ENCODE measurements at places on chromosomes 4 and X.

GRCh38 chr4:26558166-26558895, 25.6 kb upstream of the TBC1D19 start:
- DNase-seq, result no peak

GRCh38 chr4:162891788-162892707, 274.6 kb downstream of the NAF1 start:
- DNase-seq, result peak; percentile 58

DNA sequence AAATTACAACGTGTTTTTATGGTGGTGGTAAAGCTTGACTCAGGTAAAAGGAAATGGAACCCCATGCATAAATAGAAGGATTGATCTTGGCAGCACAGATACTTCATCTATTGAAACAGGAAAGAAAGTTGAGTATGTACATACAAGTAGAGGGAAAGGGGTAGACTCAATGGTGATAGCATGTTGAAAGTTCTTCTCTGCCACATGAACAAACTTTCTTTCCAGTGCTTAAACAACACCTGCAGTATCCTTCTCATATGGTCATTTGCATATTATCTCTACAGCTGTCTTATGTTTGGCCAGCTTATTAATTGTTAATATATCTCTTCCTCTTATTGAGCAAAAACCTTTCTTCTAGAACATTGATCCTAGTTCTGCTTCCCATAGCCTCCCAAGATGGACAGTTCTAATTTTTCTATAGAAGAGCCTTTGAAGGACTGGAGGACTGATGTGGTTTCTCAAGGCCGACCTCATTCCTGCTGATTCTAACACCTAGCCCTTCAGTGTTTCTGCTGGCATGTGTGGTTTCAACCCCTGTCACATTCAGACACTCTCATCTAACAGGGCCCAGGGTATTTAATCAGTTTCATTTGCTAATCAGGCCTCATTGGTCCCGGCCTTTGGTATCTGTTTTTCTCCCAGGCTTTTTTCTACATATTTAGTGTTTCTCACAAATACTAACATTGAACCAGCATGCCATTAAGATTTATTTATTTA, 108.1 kb upstream of the SPRY1 start:
- DNase-seq, result no peak

DNA sequence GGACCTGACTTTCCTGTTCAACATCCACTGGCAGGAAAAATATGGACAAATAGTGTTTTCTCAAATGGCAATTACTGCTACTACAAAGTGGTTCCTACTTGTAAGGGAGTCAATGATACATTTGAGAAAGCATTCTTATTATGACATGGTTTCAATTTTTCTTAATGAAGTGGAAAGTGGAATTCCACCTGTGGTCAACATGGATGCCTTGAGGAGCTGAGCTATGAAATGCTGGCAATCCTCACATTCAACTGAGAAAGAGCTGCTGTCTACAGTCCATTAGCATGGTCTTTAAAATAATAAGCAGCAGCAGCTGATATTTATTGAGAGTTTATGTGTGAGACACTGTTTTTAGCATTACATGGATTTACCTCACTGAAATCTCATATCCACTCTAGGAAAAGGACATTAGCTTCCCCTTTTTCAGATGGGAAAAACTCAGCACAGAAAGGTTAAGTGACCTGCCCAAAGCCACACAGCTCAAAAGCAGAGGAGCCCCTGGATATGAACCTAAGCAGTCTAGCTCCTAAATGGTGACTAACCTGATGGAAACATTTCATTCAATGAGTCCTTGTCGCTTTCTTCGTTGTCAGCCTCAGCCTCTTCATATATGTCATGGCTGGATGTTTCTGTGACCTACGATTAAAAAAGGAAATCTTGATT, 29.2 kb downstream of the MAP7D3 start:
- no peak for DNase-seq

DNA sequence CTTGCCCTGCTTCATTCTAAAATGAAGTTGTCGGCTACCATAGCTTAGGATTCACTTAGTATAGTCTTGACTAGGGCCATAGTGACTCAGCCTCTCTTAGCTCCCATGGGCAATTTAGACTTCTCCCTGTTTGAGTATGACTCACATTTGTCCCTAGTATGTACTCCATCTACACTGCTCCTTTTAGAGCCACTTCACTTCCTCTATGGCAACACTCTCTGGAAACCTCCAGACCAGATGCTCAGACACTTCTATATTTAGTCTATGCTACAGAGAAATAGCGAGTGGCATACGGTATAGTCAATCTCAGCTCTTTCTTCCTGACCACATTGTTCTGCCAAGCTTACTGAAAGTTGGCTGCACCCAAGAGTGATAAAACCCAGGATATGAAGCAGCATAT, 11.2 kb downstream of the MEPE start:
- no peak for DNase-seq

- no peak for DNase-seq
Observed at GRCh38 chr4:11732155-11732554, 303.5 kb upstream of the HS3ST1 start.

- DNase-seq, result no peak
Observed at GRCh38 chr4:14404730-14405129, 597.6 kb upstream of the CPEB2 start.

GRCh38 chr4:75514949-75515612, 808 bp downstream of the THAP6 start:
- peak; percentile 21 for DNase-seq

GRCh38 chr4:102328045-102328444, 17.2 kb downstream of the SLC39A8 start:
- no peak for DNase-seq

DNA sequence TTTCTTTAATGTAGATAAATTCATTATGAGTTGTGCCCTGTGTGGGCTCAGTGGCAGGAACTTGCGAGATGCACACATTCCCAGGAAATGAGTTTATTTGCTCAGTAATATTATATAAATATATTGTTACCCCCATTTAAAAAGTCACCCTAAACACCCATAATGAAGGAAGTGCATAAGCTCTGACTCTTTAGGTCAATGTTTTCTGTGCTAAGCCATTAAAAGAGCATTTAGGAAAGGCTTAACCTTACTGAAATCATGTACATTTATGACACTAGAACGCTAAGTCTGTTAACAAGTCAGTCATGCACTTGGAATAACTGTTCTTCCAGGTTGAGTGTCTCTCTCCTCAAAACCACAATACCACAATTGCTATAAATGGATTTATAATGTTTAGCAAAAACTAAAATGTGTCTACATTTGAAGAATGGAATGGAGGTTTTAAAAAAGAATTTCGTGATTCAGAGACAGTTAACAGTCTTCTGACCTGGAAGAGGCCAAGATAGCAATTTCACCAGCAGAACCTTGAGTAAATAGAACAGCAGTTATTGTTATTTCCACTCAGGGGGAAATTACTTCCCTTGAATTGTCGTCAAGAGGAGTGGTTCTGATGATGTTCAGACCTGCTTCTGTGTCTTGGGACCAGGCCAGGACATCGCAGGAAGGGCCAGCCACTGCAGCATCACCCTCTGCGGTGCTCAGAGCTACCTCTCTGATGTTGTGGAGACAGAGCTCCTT, 91.1 kb upstream of the VEGFC start:
- DNase-seq, result no peak

GRCh38 chr4:128031756-128032384, 29.2 kb upstream of the LARP1B start:
- DNase-seq, result no peak

DNA sequence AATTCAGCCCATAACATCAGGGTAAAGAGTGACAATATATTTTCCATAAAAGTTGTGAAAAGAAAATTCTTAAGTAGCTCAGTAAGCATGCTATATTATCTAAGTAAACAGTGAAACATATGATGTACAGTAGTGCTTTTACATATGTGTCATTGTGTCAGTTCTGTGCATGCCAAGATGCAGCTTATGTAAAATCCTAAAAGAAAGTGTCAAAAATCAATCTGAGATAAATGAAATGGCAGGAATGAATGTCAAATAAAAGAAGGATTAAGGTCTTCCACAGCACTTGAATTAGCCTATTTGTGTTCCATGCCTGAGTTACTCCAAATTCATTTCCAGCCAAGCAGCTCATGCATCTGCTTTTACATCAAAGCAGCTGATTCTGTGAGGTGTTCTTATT, 452.7 kb upstream of the HS3ST1 start:
- DNase-seq, result no peak

- DNase-seq, result no peak
Observed at GRCh38 chr4:142752202-142752786, 93.8 kb downstream of the INPP4B start.

DNA sequence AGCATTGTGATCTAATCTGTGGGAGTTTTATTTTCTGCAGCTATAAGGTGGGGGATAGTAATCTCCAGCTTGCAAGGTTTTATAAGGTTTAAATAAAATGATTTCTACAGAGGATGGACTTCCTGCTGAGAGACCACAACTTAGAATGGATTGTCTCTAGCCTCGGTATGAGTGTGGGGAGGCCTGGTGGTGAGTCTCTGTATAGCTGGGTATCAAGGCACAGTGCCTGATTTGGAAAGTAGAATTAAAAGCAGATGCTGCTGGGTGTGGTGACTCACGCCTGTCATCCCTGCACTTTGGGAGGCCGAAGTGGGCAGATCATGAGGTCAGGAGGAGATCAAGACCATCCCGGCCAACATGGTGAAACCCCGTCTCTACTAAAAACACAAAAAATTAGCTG, 162.0 kb upstream of the GATB start:
- DNase-seq, result no peak

DNA sequence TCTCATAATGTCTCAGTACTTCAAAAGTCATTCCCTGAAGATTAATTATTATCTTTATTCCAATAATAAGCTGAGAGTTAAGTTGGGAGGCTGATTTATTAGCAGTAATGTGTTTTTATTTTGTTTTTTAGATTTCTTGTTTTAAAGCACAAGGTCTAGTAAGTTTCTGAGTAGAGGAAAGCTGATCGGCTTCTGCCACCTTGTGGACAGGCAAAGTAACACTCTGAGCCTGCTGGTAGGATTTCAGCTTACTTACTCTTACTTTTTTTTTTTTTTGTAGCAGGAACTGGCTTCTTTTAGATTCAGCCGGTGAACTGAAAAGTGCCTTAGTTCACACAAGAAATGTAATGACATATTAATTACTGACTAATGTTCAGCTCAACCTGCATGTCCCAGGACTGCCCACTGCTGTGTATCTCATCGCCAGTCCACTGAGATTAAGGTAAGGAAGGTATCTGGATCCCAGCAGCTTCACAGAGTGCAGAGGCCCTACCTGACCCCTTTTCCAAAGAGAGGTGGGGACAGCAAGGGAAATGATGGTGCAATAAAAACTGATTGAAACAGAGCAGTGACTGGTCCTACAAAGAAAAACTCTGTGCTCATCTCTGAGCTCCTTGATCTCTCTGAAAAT, 126.5 kb downstream of the ADGRA3 start:
- peak; percentile 71 for DNase-seq

GRCh38 chr4:127622921-127623796, 9.6 kb upstream of the INTU start:
- peak; percentile 81 for DNase-seq

- no peak for DNase-seq
Observed at GRCh38 chr4:152072001-152072485, 311.2 kb upstream of the GATB start.

GRCh38 chrX:139842326-139843185, 90.3 kb downstream of the ATP11C start:
- DNase-seq, result no peak

GRCh38 chr4:41320786-41321185, 64.1 kb downstream of the UCHL1 start:
- DNase-seq, result no peak

DNA sequence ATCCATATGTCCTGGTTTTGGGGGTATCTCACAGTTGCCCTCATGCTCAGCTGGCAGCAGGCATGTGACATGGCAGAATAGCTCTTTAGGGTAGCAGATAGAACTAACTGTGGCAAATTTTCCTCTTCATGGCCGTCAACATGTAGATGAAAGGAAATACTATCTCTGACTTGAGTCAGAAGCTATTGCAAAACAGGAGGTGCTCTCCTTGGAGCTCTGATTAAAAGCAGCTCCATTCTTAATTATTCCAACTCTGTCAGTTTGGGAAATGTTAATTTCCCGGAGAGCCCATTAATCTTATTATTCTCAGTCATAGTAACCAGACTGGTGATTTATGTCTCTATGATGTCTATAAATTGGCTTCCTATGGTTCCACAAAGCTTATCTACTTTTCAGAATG, 18.2 kb downstream of the IL13RA1 start:
- no peak for DNase-seq

GRCh38 chr4:2163311-2163821, 78.6 kb downstream of the HAUS3 start:
- DNase-seq, result no peak

GRCh38 chr4:114603497-114603896, 4.9 kb downstream of the UGT8 start:
- DNase-seq, result no peak

- no peak for DNase-seq
Observed at GRCh38 chrX:15946783-15947580, 92.4 kb upstream of the AP1S2 start.

- peak; percentile 89 for DNase-seq
Observed at GRCh38 chr4:5890063-5890727, 2.7 kb downstream of the CRMP1 start.

DNA sequence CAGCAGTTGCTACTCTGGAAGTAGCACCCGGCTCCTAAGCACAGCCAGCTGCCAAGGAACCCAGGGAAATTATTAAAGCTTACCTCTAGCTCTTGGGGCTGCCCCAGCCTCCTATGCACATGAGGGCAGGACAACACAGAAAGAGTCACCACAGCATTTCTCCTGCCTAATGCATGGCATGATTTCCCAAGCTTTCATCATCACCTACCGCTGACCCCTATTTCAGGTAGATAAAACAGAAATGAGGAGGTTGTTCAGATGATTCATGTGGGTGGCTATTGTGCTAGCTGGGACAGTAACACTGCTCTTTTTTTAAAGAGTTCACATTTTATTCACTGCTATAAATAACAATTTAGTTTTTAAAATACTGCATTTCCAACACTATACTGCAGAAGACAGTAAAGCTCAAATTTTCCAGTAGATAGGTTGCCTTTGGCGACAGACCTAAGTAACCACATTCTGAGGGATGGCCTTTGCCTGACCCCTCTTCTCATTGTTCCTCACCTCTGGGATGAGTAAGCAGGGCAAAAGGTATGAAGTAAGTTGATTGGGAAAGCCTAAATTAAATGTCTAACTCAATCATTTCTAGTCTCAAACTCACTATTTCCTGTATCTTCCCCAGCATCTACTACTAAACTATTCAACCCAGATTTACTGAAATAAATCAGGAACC, 16.7 kb downstream of the CASK start:
- DNase-seq, result no peak

DNA sequence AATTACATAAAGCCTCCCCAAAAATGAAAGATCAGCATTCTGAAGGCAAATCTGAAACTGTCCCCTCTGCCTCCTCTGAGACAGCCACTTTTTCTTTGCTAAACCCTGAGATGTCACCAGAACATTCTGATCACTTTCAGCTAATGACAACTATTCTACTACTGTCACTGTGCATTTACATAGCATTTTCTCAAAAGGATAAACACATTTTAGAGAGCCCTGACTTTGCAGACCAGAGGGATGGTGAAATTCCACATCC, 72.1 kb downstream of the GATB start:
- no peak for DNase-seq

DNA sequence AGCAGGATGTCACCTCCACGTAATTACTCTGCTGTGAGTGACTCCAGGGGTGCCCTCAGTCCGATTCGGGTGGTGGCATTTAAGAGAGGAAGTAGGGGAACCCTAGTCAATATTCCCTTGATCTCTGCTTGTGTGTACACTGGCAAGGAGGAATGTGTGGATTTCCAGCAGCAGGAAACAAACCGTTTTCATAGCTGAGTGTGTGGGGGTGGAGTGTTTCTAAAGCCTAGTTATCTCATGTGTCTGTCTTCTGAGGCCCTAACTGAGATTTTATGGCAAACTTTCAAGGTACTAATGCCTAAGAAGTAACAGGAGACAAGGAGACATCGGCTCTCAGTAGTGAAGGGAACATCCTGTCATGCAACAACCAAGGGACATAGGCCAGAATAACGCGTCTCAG, 6.6 kb upstream of the CLDN24 start:
- no peak for DNase-seq
